ENCODE measurements at places on chromosomes 11 and 22. TPM values are rescaled to one million over a fixed set of nuclear protein-coding genes. Genes with fewer than 3 reads are reported as not detected.

Gene LRP5
- 34.4 TPM for polyA plus RNA-seq

Gene GGTLC2
- polyA plus RNA-seq, result not detected

Gene SCGB1D2
- polyA plus RNA-seq, result 0.80 TPM

Gene MRGPRE
- not detected for polyA plus RNA-seq

Gene ACTN3
- polyA plus RNA-seq, result 1.1 TPM

Gene OR8G1
- polyA plus RNA-seq, result not detected

Gene GAB2
- polyA plus RNA-seq, result 17.5 TPM

Gene TSSC4
- polyA plus RNA-seq, result 30.6 TPM

Gene TEF
- 16.3 TPM for polyA plus RNA-seq

Gene RIMBP3C
- 0.20 TPM for polyA plus RNA-seq

Gene CLP1
- 15.6 TPM for polyA plus RNA-seq

Gene F2
- polyA plus RNA-seq, result 0.68 TPM

Gene NKAPD1
- polyA plus RNA-seq, result 61.9 TPM

Gene C11orf21
- 0.43 TPM for polyA plus RNA-seq

Gene OR51E2
- polyA plus RNA-seq, result 1.3 TPM

Gene ISX
- polyA plus RNA-seq, result 0.43 TPM

Gene OR2D2
- not detected for polyA plus RNA-seq

Gene BTG4
- polyA plus RNA-seq, result not detected

Gene HOATZ
- polyA plus RNA-seq, result 0.28 TPM

Gene ANO9
- polyA plus RNA-seq, result 10.6 TPM

Gene C11orf52
- polyA plus RNA-seq, result 10.0 TPM

Gene SCN3B
- polyA plus RNA-seq, result 2.5 TPM

Gene SCN4B
- polyA plus RNA-seq, result 0.75 TPM

Gene UBQLNL
- polyA plus RNA-seq, result 1.4 TPM

Gene ARFIP2
- 74.8 TPM for polyA plus RNA-seq

Gene SHISA8
- polyA plus RNA-seq, result 0.38 TPM

Gene RAB39A
- polyA plus RNA-seq, result 1.2 TPM

Gene SAA1
- polyA plus RNA-seq, result not detected
